ENCODE measurements at places on chromosomes 2 and 18.
A peak's percentile ranks its signal among the peaks of the same experiment; 100 is the strongest.

GRCh38 chr2:31986906-31987305, 23.9 kb downstream of the MEMO1 start:
- no peak for DNase-seq

GRCh38 chr2:225779829-225780228, 380.3 kb downstream of the NYAP2 start:
- DNase-seq = no peak

GRCh38 chr18:57223144-57223870, 76.4 kb downstream of the BOD1L2 start:
- no peak for DNase-seq

GRCh38 chr2:7119132-7119835, 202.1 kb downstream of the RNF144A start:
- DNase-seq = peak; percentile 59

DNA sequence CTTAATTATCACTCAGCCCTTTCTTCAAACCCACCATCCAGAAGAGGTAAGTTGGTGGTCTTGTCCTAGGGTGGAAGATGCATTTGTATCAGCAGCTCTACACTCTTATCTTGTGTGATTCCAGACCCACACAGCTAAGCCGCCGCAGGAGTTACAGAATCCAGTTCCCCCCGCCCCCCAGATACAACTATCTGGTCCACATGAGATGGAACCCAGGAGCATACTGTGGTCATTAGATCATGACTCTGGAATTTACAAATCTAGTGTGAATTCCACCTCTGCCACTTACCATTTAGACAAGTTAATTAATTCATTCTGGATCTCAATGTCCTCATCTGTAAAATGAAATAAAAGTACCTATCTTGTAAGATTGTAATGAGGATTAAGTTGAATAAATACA, 486.4 kb downstream of the BCL11A start:
- DNase-seq = no peak

GRCh38 chr2:236663287-236664101, 93.9 kb downstream of the ACKR3 start:
- no peak for DNase-seq
